Hepatocyte (in vitro differentiated cells): ENCODE measurements at places on chromosomes 6 and 20. TPM values are rescaled to one million over a fixed set of nuclear protein-coding genes. Genes with fewer than 3 reads are reported as not detected.

DNA sequence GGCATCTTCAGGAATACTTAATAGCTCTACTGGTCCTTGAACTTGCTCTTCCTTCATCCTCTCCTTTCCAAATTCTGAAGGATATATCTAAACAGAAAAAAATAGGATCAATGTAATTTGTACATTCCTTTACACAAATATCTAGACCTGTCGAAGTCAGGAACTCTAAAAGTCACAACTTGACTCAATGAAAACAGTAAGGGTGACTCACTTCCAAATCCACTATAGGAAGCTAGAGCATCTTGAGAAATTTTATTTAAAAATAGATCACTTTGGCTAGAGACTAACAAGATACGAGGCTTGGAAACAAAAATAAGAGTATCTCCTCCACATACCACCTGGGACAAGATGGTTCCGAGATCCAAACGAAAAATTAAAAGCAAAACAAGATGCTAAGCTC, 12.2 kb downstream of the ESF1 start:
- DNase-seq = no peak

GRCh38 chr6:79201983-79202382, 32.5 kb downstream of the HMGN3 start:
- no peak for DNase-seq

GRCh38 chr6:13563009-13563408, 11.4 kb upstream of the SIRT5 start:
- DNase-seq = no peak

DNA sequence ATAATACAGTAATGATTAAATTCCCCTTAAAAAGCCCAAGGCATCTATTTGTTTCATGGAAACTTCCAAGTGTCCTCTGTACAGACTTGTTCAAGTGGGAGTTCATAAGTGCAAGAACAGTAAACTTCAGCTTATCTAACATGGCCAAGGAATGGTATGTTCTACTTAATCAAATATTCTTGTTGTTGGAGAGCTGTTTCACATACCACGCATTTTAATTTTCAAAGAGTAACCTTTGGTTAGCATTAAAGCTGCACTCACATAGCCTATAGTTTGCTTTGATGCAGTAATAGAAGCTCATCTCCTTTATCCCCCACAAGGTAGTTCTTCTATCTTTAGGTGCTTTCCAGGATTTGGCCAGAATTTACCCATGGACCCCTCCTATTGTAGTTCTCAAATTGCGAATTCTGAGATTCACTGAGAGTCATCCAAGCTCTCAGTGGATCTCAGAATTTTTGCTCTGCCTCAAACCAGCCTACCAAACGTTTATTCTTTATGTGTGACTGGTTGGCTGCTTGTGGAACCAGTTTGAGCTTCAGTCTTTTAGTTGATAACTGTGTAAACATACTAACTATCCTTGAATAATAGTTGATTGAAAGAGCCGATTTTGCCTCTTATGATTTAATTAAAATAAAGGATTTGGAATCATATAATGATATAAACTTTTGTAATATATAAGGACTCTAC, 668.0 kb upstream of the FLRT3 start:
- peak; percentile 17 for DNase-seq

- DNase-seq = no peak
These were observed 177.9 kb downstream of the RNGTT start for GRCh38 chr6:88785478-88785877.

- no peak for DNase-seq
These were observed 16.3 kb upstream of the ARFGEF3 start for GRCh38 chr6:138145402-138145801.

DNA sequence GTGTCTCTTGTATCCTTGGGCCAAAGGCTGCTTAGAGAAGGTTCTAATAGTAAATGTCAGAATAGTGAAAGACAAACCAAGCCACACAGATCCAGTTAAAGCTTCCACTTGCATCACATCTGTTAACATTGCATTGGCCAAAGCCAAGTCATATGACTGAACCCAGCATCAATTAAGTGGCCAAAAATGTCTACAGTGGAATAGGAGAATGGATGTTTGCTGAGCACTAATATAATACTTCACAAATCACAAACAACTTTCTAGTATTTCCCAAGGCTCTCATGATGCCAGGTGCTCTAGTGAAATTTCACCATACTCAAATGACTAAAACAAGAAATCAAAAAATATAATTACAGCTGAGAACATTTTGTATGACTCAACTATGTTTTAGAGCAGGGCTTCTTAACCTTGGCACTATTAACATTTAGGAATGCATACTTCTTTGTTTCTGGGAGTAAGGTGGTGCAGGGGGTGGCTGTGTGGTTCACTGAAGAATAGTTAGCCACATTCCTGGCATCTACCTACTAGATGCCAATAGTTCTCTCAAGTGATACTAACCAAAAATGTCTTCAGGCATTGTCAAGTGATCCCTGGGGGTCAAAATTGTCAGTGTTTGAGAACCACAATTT, 148.0 kb upstream of the SPTLC3 start:
- no peak for DNase-seq

- DNase-seq = no peak
These were observed 35.6 kb upstream of the LAMP5 start for GRCh38 chr20:9478771-9479170.

- peak; percentile 93 for DNase-seq
These were observed at the start of gene SPEF1 for GRCh38 chr20:3781153-3781910. Gene SPEF1, minus strand, starts transcription at chr20:3781448. Its CDS starts 161 bp downstream, at chr20:3781287.

DNA sequence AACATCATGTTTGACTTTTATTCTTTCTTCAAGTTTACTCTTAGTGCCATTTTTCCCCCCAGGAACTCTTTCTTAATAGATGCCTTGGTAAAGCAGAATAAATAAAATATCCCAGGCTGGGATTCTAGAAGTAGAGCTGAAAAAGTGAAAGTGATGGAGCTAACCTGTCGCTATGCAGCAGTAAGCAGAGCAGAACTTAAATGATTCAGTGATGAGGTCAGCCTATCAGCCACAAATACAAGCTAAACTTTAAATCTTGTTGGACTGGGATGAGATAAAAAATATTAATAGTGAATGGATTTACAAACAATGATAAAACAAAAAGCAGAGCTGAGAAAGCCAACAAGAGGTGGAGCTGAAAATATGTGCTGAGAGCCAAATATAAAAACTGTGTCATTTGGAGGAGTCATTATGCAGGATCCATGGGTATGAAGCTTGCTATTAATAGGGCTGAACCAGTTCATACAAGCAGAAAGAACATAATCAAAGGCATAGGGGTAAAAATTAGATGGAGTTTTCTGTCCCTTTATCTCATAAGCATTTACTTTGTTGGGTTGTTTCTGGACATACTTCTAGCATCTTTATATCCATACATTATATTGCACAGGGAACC, 877.8 kb downstream of the EPHA7 start:
- DNase-seq = no peak

- no peak for DNase-seq
These were observed 30.1 kb upstream of the NOX3 start for GRCh38 chr6:155485756-155486155.

DNA sequence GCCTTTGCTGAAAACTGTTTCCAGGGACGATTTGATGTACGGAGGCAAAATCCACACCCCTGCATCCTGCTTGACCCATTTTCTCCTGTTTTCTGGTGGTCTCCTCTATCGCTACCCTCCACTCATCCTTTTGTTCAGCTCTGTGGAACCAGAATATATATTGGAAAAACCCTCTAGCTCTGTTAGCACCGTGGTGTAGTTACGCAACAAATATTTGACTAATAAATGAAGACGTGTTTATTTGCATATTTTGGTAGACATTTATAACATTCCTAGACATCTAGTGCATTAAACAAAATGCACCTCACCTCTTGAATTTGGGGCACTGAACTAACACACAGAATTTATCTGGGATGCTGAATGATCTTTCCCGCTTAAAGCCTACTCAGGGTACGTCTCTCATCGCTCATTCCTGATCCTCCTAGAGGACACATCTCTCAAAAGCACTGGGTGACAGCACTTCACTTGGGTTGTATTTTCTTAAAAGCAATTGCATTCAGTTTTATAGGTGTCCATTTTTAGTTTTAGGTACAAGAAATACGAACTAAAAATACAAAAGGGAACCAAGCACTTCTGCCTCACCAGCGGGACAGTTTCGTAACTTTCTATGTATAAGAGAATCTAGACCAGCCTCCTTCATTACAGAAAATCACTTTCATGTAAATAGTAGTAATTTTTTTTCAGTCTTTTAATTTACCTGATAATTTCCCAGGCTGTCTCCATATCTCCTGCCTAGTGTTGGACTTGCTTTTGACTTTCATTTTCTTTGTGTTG, 59.2 kb downstream of the SNRNP48 start:
- DNase-seq = no peak

GRCh38 chr20:6157345-6157744, 34.5 kb upstream of the FERMT1 start:
- DNase-seq = no peak

The RAB44 gene
- not detected in 2 replicates for polyA plus RNA-seq

The SLCO4A1 gene
- polyA plus RNA-seq = 87.3 and 99.0 TPM in 2 replicates

The SCRT2 gene
- not detected in 2 replicates for polyA plus RNA-seq

The SNRPB gene
- 201 and 213 TPM in 2 replicates for polyA plus RNA-seq

The ZBTB46 gene
- polyA plus RNA-seq = 2.0 and 3.2 TPM in 2 replicates

The LY86 gene
- polyA plus RNA-seq = 0.60 and 0.82 TPM in 2 replicates

The GMPR gene
- polyA plus RNA-seq = 16.5 and 16.6 TPM in 2 replicates

The PI16 gene
- polyA plus RNA-seq = 0.28 TPM in 1 of 2 replicates, not detected in the other
